ENCODE measurements at places on chromosomes 7 and 10.
A peak's percentile ranks its signal among the peaks of the same experiment; 100 is the strongest.

DNA sequence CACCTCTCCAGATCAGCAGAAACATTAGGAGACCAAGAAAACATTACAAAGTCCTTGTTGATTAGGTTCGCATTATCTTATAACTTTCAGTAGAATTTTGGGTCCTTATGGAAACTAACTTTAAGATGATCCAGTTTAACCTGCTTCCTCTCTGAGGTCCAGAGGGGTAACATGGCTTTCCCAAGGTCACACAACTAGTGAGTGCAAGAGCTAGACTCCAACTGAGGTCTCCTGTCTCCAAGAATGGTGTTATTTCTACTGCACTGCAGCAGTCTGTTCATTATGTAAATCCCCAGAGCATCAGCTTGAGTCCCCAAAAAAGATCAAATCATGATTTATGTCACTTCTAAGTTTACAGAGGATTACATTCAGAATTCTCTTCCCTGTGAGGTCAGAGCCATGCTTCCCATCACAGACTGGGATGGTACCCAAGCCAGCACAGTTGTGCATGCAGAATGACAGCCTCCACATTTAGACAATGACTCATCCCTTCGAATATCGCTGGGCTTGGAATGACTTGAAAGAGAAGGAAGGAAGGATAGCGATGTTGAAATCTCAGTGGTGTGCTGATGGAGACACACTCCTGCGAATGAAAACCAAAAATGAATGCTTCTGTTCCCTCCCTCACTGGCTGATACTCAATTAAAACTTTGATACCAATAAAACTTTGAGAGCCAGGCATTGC, 163.1 kb upstream of the PLXNA4 start:
- DNase-seq = no peak

GRCh38 chr7:97130417-97131139, 13.1 kb downstream of the SDHAF3 start:
- DNase-seq = no peak

- DNase-seq = peak; percentile 45
Observed at GRCh38 chr10:99658622-99659030, 683 bp upstream of the ENTPD7 start.

DNA sequence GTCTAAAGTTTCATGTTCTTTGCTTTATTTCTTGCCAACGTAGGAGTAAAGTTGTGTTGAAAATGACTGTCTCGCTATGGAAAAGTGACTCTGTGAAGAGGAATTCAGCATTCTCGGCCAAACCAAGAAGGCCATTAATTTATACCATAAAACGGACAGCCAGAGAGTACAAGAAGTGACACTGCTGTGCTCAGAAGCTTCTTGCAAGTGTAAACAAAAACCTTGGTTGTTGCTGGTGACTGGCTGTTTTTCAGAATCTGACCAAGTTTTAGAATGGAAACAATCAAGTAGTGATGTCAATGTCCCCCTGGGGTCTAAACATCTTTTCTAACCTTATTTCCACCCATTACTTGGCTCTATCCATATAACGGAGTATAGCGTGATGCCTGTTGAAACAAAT, 201.9 kb downstream of the INHBA start:
- DNase-seq = no peak

DNA sequence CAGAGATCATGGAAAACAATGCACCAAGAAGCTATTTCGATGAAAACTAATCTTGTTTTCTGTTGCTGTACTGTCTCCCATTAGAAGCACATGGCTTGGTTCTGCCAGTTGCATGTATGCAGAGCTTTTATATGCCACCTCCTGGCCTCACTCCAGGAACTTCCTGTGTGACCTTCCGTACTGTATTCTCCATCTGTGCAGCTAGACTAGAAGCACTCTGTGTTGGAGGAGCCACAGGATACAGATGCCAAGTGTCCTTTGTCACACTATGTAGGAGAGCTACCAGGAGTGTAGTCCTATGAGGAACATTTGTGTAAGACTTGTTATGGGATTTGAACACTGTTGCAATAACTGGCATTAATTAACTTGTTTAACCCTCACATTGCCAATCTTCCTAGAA, 503.5 kb upstream of the TPK1 start:
- no peak for DNase-seq

All from T-helper 2 cell (primary cell).